ENCODE measurements at places on chromosomes 7 and 10.

DNA sequence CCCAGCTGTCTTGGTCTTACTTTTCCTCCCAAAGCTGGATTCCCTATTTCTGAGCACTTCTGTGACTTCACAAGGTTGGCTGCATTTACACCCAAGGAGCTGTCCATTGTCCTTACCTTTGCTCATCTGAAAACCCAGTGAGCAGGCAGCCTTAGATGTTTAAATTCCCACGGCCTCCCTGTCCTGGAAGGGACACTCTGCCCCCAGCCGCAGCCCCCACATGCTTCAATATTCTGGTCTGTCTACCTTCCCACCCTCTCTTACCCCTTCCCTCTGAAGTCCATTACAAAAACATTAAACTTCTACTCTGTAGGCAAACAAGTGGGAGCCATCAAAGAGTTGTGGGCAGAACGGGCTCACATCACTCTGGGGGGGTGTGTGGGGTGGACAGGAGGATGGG is 73.8 kb upstream of the EFCAB10 start:
- no peak for DNase-seq

- DNase-seq = no peak
Measured at GRCh38 chr10:13003759-13004158, 2.2 kb upstream of the CCDC3 start.

- DNase-seq = no peak
Measured at GRCh38 chr7:120456699-120457098, 183.7 kb downstream of the KCND2 start.

GRCh38 chr7:24757353-24758275 is at the start of gene GSDME:
Gene GSDME, minus strand, starts transcription at chr7:24757464. Its CDS starts 7,690 bp downstream, at chr7:24749774.
- peak; percentile 75 for DNase-seq

DNA sequence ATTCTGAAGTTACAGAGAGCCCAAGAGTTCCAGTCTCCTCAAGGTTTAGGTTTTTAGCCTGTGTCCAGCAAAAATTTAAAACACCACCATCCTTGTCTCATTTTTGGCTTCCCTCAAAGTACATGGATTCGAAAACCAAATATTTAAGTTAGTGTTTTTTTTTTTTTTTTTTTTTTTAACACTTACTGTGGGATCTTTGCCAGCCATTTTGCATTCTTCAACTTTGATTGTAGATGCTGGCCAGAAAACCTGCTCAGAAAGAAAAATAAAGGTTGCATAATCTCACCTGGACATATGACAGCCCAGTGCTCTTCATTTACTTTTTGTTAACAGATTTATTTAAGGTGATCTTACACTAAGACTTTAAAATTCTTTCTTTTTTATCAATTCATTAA is 91.6 kb downstream of the SEMA3C start:
- no peak for DNase-seq

- DNase-seq = no peak
Measured at GRCh38 chr10:38605153-38605661, 511.1 kb downstream of the ZNF37A start.

DNA sequence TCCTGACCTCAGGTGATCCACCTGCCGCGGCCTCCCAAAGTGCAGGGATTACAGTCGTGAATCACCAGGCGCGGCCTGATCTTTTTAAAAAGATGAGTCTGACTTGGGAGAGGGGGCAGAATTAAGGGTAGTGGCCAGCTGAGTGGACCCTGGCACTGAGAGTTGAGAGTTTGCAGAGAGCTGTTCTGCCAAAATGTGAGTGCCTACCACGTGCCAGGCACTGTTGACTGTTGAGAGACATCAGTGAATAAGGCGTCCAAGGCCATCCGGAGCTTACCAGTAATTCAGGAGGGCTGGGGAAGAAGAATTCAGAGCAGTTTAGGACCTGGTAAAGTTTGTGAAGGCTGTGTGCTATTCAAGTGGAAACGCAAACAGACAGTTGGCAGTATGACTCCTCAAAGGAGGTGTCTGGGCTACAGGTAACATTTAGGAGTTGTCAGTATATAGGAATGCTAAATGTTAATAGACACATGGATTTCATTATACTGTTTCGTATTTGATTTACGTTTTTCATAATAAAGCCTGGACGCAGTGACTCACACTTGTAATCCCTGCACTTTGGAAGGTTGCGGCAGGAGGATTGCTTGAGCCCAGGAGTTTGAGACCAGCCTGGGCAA is 1.5 kb downstream of the NIPSNAP2 start:
- DNase-seq = no peak
